ENCODE measurements at places on chromosomes 13 and 19. TPM values are rescaled to one million over a fixed set of nuclear protein-coding genes. Genes with fewer than 3 reads are reported as not detected.

Gene SERTM1
- not detected for total RNA-seq

Gene ZNF417
- 17.8 TPM for total RNA-seq

Gene HIPK4
- total RNA-seq: not detected

Gene GFY
- total RNA-seq: not detected

All from activated CD8-positive, alpha-beta memory T cell treated with anti-CD3 and anti-CD28 coated beads, Interleukin-2, amount 10 ng/mL, durations not matched to agents 7 days and 5 days (primary cell).